ENCODE measurements at places on chromosomes 7 and 10.

DNA sequence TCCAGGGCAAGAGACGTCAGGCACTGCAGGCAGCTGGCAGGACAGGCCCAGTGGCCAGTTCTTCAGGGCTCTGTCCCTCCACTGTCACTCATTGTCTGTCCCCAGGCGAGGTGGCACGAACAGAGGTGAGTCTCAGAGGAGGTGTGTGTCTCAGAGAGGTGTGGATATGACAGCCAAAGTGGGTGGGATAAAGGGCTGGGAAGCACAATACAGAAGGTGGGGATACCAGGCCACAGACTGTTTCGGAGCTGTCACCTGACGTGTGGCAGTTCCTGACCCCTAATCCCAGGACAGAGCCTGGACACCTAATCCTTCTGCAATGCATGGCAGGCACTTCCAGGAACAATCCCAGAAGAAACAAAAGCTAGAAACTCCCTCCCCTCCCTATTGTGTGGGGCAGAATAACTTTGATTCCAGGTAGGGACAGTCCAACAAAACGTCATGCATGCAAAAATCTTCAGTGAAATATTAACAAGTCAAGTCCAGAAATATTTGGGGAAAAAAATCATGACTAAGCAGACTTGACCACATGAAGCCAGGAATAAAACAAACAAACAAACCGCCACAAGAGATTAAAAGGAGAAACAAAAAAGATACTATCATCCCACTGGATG lies 11.6 kb downstream of the KLRG2 start:
- no peak for DNase-seq

GRCh38 chr10:122140461-122140902 lies 130.6 kb upstream of the BTBD16 start:
- no peak for DNase-seq

DNA sequence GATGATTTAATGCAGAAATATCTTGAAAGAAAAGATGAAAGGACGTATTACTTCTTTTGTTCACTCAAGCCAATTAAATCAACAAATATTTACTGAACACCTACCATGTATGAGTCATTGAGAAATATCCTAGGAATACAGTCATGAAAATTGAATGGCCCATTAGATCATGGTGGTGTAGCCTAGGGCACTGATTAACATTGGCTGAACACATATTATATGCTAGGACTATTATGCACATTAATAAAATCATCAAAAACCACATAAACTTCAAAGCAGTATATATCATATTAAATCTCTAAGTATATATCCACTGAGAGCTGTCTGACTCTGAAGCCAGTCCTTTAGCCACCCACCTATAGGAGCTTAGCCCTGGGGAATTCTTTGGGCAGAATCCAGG lies 41.8 kb downstream of the FAM204A start:
- no peak for DNase-seq

GRCh38 chr10:68153473-68154210 lies 44.4 kb downstream of the MYPN start:
- peak; percentile 89 for DNase-seq

- no peak for DNase-seq
These were observed 4.6 kb downstream of the NSUN5 start for GRCh38 chr7:73304071-73304470.

- no peak for DNase-seq
These were observed 82.2 kb downstream of the ALOX5 start for GRCh38 chr10:45456233-45456632.

- no peak for DNase-seq
These were observed 36.6 kb downstream of the PIK3AP1 start for GRCh38 chr10:96683710-96684109.

DNA sequence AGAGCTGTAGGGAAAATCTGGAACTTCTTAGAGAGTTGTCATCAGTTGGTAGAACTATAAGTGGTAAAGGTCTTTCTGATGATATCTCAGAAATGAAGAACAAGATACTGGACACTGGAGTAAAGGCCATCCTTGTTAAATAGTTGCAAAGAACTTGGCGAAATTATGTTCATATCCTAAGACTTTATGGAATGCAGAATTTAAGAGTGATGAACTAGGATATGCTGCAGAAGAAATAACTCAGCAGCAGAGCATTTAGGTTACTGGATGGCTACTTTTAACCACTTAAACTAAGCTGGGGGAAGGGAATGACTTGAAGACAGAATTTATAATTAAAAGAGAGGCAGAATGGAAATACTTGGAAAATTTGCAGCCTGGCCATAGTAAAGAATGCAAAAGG lies 23.7 kb downstream of the PTEN start:
- no peak for DNase-seq

DNA sequence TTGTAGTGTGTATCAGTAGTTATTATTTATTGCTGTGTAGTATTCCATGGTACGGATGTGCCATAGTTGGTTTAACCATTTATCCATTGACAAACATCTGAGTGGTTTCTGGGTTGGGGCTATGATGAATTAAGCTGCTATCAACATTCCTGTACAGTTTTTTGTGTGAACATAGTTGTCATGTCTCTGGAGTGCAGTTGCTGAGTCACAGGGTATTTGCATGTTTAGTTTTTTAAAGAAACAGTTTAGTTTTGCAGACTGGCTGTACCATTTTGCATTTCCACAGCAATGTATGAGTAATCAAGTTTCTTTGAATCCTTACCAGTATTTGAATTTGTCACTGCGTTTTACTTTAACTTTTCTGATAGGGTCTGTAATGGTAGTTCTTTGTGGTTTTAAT lies 516.7 kb upstream of the CELF2 start:
- DNase-seq, result no peak

- DNase-seq, result no peak
These were observed 9.4 kb downstream of the CNNM2 start for GRCh38 chr10:102927311-102928010.

DNA sequence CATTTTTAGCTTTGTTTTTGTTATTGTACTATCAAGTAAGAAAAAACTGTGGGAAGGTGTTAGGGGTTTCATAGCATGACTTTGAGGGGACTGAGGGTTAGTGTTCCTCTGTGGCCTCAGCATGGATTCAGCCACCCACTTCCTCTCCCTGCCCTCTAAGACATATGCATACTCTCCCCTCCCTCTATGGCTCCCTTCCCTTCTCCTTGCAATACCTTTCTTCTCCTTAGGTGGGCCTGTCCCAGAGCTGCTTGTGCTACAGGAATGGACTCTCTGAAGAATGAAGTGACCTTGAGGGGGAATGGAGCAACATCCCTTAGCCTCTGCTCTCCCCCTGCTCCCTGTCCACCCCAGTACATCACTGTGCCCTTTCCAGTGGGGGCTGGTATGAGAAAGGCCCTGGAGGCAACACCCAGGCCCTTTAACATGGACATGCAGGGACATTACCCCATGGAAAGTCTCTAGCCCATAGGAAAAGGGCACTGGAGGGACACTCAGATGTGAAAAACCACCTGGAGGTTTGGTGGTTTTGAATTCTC lies 22.4 kb downstream of the CDH23 start:
- DNase-seq, result no peak

DNA sequence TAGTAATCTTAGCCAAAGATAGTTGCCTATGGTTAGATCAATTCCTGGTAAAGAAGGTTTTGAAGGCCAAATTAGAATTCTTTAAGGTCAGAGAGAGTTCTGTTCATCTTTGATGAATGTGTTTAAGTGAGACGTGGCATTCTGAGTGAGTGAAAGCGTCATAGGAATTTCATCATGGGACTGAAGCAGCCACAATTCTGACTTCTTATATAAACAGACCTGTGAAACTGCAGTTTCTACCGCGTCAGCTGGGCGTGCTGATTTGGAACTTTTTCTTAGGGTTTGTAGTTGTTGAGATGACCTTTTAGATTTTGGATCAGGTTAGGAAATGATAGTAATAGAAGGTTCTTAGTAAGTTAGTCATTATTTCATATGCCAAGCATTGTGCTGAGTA lies 103.8 kb downstream of the CNNM2 start:
- DNase-seq, result no peak

DNA sequence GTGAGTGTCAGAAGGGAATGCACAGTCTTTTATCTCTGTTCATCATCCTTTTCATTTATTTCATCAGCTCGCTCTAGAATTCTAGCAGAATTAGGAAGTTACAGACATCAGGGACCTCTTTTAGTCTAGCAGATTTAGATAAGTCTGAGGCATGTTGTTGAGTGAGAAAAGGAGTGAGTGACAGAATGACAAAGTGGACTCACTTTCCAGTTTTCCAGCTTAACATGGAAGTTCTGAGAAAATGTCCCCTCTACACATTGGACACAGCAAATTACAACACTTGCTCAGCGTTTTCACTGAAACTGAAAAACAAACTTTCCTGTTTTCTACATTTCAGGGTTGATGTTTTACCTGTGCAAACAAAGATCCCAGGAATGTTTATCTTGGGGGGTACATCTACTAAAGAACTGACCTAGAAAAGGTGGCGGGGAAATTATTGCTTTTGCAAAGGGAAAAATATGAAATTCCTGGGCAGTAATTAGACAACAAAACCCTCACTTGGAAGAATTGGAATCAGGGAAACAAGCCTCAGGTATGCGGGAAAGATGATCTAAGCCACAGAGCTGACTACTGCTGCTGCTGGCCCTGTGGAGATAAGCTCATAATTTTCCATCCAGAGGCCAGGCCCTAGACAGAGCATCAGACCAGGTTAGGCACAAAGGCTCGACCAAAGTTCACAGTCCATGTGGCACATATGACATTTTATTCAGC lies 14.6 kb upstream of the CYP3A5 start:
- no peak for DNase-seq

DNA sequence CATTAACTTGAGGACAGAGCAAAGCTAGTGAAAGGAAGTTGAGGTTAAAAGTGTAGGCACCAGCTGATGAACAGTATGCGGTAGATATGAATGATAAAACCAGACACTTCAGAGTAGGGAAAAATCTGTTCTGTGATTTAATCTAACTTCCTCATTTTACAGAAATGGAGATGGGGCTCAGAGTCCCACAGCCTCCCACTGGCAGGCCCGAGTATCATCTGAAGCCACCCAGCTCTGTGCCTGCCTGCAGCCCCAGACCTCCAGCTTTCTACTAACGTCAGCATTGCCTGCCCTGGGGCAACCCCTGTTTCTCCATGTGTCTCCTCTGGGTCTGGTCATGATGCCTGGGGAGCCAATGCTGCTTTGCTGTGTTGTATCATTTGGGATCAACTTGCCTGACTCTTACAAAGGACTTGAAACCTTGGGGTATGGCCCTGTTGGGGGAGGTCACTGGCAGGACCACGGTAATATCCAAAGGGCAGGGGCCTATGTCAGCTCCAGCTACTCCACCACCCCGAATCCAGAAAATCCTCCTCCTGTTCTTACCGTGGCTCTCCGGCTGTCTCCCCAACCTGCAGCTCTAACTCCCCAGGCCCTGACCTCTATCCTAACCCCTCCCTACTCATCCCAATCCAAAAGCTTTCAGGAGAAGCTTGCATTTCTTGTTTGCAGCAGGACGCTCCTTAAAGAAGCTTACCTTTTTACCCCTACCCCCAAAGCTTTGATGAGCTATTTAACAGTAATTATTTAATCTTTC lies 56.2 kb upstream of the NPY start:
- no peak for DNase-seq

- DNase-seq, result no peak
These were observed 33.7 kb downstream of the HDAC9 start for GRCh38 chr7:18529239-18529638.

DNA sequence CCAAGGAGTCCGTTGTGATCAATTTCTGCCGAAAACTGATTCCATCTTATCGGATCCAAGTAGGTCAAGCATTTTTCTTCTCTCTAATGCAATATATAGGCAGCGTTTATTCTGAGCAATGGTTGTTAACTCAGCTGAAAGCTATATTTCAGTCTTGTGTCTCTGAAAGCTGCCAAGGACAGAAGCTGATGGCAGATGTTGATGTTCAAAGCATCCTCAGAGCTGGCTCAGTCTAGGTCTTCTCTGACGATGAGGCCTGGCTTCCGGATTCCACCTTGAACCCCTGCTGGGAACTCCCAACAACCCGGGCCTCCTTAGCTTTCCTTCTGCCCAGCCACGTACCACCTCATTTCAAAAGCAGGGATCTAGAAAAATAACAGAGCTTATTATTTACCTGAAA lies 863.6 kb downstream of the NRG3 start:
- DNase-seq, result no peak

GRCh38 chr10:75477680-75478079 lies 46.3 kb downstream of the LRMDA start:
- no peak for DNase-seq

GRCh38 chr7:134731616-134732015 lies 47.8 kb upstream of the CALD1 start:
- no peak for DNase-seq

- no peak for DNase-seq
These were observed 49.0 kb upstream of the TRIL start for GRCh38 chr7:29007127-29007526.

GRCh38 chr7:157495594-157495993 lies 158.8 kb downstream of the DNAJB6 start:
- DNase-seq, result no peak

DNA sequence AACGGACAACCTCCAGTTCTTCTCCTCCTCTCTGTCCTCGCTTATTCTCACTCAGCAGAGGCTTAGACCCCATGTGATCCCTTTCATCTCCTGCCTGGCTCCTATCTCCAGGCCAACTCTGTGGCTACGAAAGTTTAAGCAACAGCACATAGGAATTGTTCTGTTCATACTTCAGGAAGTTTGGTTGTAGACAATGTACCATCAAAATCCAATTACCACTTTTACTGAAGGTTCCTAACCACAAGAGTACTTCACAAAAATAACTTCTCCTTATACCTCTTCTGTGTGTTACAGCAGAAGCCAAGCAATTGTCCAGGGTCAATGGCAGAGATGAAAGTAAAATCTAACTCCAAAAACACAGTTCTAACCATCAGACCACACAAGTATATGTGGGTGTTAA lies 80.0 kb downstream of the SLC25A13 start:
- no peak for DNase-seq

DNA sequence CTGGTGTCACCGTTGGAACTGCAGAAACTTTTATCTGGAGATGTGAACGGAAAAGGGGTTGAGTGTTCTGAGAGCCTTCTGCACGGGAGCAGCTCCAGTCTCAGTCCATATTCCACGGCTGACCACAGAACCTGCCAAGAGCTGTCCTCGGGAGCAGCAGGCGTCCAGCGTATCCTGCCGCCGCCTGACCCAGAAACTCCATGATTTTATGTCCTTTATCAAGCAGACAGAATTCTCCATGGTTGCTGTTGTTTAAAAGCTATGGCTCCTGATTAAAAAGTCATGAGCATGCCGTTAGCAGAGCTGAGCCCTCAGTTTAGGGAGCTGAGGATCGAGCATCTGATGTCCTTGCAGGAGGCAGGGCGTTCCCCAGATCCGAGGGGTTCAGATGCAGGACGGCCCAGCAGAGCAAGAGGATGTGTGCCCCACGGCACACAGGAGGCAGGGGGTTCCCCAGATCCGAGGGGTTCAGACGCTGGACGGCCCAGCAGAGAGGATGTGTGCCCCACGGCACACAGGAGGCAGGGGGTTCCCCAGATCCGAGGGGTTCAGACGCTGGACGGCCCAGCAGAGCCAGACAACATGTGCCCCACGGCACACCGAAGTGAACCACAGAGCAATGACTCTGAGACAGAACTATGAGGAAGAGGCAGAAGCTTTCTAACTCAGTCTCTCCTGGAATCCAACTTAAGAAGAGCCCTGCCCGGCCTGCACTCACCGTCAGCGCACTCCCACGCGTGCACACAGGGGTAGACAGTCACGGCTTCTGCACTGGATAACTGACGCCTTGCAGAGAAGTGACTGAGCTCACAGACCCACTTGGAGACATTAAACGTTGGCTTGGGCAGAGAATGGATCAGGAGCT lies 96.4 kb downstream of the WDR37 start:
- no peak for DNase-seq
